CD4-positive, CD25-positive, alpha-beta regulatory T cell (primary cell): ENCODE measurements at places on chromosomes 2 and 18. TPM values are rescaled to one million over a fixed set of nuclear protein-coding genes. Genes with fewer than 3 reads are reported as not detected.

NT5C1B gene
- total RNA-seq: not detected

INO80D gene
- total RNA-seq: 59.1 TPM

DNA sequence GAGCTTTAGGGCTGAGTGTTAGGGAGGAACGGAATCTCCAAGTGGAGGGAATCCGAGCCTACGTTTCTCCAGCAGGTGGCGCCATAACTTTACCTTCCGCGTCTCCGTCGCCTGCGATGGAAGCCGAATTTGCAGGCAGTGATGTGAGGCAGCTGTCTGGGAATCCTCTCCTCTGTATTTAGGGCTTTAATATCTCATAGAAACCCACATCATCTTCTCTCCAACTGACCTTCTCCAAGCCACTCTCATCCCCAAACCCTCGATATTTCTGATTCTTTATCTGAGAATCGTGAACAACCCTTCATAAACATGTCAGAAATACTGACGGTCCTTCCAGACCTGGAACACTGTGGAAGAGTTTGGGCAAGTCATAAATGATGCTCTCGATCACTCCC is 27.5 kb downstream of the SIX2 start:
- no peak overlapping the region for H3K27ac ChIP-seq
- no peaks in the 10 kb centered on the region for H3K4me1 ChIP-seq
- DNase-seq: peak; percentile 16
- peaks cover 7% of the 10 kb centered on the region for H3K27me3 ChIP-seq

- H3K4me1 ChIP-seq: peaks cover 30% of the 10 kb centered on the region
- H3K4me3 ChIP-seq: peak overlapping the region; percentile 91
Observed at GRCh38 chr2:85539361-85540132, 579 bp downstream of the MAT2A start.

DNA sequence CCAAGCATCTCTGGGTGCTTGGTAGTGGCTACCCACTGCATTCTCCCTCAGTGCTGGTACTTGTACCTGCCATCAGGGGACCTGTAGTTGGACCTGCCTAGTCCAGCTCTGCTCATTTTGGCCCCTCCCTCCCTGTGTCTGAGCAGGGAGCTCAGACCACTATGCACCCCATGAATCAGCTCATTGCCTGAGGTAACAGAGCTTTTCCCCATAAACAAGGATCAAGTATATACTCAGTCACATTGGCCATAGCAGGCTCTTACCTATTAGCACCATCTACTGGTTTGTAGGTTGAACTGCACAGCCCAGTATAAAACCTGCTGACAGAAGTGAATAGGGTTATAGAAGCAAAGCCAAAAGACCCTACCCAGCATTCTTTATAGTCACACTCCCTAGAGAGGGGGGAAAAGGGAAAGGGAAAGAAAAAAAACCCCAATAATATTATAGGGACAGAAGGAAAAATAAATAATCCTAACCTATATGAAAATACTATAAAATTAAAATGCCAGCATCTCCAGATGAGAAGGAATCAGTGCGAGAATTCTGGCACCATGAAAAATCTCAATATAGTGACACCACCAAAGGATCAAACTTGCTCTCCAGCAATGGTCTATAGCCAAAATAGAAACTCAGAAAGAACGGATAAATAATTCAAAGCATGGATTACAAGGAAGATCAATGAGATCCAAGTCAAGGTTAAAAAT is 6.9 kb upstream of the FLACC1 start:
- H3K27me3 ChIP-seq: no peaks in the 10 kb centered on the region
- H3K36me3 ChIP-seq: peaks cover 3% of the 10 kb centered on the region
- H3K4me1 ChIP-seq: peaks cover 34% of the 10 kb centered on the region
- H3K27ac ChIP-seq: no peak overlapping the region
- no peak for DNase-seq

DNA sequence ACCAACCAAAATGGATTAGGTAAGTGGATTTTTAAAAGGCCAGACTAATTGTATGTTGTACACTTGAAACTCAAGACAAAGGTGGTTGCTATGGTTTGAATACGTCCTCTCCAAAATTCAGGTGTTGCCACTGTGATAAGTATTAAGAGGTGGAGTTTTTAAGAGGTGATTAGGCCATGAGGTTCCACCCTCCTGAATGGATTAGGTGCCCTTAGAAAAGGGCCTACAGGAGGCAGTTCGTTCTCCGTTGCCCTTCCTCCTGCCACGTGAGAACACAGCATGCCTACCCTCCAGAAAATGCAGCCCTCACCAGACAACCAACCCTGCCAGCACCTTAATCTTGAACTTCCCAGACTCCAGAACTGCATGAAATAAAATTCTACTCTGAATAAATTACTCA is 51.2 kb downstream of the CHMP3 start:
- no peak overlapping the region for H3K4me3 ChIP-seq
- H3K27me3 ChIP-seq: no peaks in the 10 kb centered on the region
- H3K4me1 ChIP-seq: no peaks in the 10 kb centered on the region
- H3K27ac ChIP-seq: no peak overlapping the region
- peaks cover 32% of the 10 kb centered on the region for H3K36me3 ChIP-seq

GRCh38 chr2:205786976-205787375 is 104.7 kb downstream of the NRP2 start:
- no peaks in the 10 kb centered on the region for H3K36me3 ChIP-seq
- no peaks in the 10 kb centered on the region for H3K4me1 ChIP-seq
- no peak overlapping the region for H3K4me3 ChIP-seq
- no peak overlapping the region for H3K27ac ChIP-seq
